ENCODE measurements at places on chromosomes 12 and 14.

DNA sequence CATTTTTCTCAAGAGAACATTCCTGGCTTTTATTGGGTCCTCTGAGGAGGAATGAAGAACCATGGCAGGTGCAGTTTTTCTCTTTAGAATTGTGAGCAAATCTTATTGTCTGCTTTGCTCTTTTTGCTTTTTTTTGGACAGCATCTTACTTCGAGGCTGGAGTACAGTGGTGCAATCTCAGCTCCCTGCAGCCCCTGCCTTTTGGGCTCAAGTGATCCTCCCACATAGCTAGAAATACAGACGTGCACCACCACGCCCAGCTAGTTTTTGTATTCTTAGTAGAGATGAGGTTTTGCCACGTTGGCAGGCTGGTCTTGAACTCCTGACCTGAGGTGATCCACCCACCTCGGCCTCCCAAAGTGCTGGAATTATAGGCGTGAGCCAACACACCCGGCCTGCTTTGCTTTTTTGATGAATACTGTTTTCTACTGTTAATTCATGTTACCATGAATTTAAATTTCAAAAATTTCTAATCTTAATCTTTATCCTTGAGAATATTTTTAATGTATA lies 71.5 kb downstream of the POLR3B start:
- DNase-seq: no peak

GRCh38 chr12:114191581-114191980 lies 214.4 kb downstream of the TBX5 start:
- DNase-seq: no peak

- DNase-seq: no peak
Measured at GRCh38 chr12:99284161-99284560, 363.4 kb upstream of the GARIN6 start.

GRCh38 chr14:104048758-104049507 lies 36.6 kb upstream of the ASPG start:
- DNase-seq: no peak

- no peak for DNase-seq
Measured at GRCh38 chr12:64510667-64511066, 58.7 kb downstream of the TBK1 start.

DNA sequence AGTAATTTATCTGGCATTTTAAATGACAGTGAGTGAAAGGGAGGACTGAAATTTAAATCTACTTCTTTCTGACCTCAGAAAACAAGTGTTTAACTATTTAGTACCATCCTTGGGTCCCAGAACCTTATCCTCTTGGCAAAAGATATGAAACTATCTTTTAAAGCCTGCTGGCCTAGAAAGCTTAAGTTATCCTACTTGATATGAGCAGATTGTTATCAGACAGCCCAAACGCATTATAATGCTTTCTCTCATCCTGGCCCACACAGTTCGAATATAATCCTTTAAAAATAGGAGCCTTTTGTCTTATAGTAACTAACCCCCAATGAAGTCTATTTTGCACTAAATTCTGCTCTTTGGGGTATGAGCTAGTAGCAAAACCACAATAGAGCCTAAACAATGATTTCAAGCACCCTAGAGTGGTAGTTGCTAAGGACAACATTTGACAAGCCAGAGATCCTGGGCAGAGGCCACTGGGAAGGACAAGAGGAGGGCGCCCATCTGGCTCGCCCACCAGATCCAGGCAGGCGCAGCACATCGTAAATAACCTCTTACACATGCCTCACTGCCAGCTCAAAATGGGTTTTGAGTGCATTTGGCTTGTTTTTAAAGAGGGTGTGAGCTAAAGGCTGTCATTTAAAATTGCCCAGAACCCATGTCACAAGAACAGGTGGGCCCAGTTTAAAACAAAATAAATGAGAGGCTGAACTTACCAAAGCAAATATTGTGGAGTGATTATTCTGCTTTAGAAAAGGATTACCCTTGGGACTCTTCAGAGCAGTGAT lies 37.7 kb upstream of the CRY1 start:
- no peak for DNase-seq

DNA sequence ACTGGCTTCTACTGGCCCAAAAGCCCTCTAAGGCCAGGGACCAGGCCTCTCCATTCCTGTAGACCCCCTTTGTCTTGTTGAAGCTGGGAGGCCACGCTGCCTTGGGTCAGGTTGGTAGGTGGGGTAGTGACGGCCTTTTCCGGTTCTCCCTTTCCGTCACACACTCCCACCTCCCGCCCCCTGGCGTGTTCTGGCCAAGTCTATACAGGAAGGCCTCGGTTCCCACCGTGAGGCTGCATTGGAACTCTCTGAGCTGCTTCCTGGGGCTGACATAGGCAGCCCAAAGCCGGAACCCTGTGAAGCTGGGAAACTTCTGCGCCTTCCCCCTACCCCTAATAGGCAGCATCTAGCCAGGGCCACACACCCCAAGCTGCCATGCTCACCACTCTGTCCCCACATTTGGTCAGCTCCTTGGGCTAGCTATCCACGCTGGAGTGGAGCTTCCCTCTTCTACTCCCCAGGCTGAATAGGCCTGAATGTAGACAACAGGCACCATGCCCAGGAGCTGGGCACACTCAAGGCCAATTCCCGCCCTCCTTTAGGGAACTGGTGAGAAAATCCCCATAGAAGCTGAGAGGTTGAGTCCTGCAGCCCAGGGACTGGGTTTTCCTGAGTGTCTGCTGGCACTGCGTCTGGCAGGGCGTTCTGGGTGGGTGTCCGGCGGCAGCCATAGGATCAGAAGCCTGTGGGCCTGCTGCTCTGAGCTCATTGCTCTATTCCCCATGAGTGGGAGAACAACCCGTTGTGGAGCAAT lies 35.7 kb downstream of the RIN3 start:
- no peak for DNase-seq

DNA sequence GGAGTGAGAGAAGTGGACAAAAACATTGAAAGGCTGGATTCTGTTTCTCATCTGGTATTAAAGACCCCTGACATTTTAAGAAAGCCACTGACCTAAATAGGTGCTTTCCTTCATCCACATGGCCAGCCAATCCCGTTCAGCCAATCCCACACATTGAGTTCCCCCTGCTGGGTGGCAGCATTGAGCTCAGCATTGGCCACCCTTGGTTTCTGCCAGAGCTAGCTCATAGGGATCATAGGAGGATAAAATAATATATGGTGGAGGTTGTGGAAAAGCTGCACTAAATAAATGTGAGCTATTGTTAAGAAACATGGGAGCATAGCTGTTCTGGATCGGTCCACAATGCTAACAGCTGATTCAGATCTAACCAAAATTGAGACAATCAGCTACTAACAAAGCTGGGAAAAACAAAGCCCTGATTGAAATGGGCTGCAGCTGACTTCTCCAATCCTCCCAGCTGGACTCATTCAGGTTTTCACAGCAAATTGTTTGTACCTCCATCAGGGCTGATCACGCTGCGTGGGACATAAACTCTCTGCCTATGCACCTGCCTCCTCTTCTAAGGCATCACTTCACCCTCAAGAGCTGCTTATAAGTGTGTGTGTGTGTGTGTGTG lies 256.5 kb downstream of the EMP1 start:
- DNase-seq: no peak

DNA sequence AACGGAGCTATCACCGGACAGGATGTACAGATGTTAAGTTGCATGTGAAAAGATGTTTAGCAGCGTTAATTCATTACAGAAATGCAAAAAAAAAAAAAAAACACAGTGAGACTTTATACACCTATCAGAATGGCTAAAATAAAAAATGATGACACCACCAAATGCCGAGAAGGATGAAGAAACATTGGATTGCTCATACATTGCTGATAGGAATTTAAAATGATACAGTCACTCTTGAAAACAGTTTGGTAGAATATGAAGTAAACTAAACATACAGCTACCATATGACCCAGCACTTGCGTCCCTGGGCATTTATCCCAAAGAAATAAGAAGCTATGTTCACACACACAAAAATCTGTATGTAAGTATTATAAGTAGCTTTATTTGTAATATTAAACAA lies 574.1 kb downstream of the SLC16A7 start:
- DNase-seq: no peak

- DNase-seq: peak; percentile 25
Measured at GRCh38 chr12:121668750-121669520, 519 bp downstream of the MORN3 start.

DNA sequence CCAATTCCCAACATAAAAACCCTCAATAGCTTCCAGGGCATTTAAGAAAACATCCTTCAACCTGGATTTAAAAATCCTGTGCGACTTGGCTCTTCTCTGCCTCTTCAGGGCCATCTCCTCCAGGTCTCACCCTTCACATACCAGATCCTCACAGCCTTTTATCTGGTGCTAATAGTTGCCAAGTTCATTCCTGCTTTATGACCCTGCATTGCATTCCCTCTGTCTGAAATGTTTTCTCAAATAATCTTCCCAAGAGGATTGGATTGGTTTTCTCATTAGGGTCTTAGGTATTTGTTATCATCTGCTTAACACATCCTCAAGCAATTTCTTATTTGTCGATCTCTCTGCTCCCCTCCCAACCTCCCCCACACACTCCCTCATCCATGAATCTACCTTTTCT lies 832.0 kb downstream of the GALC start:
- no peak for DNase-seq

DNA sequence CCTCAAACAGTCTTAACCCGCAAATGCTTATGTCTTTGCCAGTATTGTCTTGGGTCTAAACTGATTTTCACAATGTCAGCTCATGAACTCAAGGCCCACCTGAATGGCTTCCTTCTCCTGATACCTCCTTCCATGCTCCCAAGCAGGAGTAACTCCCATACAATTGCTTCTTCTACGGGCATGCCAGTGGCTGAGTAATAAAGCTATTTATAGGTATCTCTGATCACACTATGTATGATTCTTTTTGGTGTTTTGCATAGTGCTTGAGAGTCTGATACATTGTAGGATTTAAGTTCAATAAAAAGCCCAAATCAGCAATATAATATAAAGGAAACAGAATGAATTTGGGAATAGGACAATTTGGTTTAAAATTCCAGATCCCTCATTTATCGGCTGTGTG lies 235.0 kb upstream of the DCN start:
- DNase-seq: no peak

GRCh38 chr12:53758081-53758729 lies 6.4 kb upstream of the CISTR start:
- no peak for DNase-seq

GRCh38 chr14:24238527-24239037 lies 3.8 kb downstream of the TINF2 start:
- no peak for DNase-seq

- no peak for DNase-seq
Measured at GRCh38 chr14:95248432-95248831, 71.3 kb downstream of the CLMN start.

- DNase-seq: no peak
Measured at GRCh38 chr12:110006115-110006514, 6.9 kb downstream of the ANKRD13A start.

DNA sequence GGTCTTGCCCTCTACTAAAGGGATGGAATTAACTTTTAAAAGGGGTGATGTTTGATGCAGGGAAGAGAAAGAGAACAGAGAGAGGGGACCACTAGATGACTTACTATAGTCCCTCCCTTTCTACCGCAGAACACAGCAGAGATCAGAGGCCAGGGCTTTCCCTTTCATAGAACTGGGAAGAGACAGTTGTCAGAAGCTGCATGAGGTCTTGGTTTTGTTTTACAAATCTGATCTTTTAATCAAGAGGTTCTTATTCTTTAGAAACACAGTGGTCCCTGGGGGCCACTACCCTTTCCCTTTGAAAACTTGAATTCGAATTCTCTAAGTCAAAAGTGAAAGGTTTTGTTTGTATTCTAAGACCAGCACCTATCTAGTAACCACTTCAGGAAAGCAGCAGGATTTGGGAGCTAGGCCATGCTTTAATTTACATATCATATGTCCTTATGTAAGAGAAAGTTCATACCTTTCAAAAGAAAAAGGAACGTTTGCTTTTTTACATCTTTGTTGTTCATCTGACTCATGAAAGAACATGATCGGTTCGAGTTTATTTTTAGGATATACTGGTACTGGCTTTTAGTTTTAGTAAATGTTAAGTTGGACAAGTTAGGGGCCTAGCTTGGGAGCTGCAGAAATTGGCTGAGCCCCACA lies 6.3 kb downstream of the FBXL14 start:
- DNase-seq: no peak

GRCh38 chr14:58665773-58666500 lies 28.2 kb downstream of the DACT1 start:
- DNase-seq: no peak

GRCh38 chr12:47808574-47809365 lies 10.9 kb downstream of the HDAC7 start:
- DNase-seq: peak; percentile 36

GRCh38 chr14:50532502-50533240 lies at the start of gene MAP4K5:
Gene MAP4K5 (minus strand): TSS chr14:50532569. CDS start chr14:50532049, 520 bp downstream.
- peak; percentile 85 for DNase-seq

DNA sequence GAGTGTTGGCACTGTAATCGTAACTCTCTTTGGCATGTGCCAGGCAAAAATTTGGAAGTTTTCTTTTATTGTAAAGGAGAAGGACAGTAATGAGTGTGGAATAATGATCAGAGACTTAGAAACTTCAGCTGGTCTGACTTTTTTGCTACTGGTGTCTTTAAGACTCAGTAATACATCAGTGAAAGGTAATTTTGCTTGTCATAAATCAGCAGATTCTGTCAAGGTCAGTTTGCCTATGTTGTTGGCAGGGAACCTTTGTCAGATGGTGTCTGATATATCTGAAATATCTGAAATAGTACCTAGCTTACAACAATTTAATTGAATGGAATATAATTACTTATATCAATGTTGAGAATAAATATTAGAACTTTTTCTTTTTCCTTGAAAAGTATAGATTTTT lies 516.9 kb downstream of the LRFN5 start:
- DNase-seq: no peak

- DNase-seq: no peak
Measured at GRCh38 chr12:116695464-116695725, 42.5 kb downstream of the SPRING1 start.

DNA sequence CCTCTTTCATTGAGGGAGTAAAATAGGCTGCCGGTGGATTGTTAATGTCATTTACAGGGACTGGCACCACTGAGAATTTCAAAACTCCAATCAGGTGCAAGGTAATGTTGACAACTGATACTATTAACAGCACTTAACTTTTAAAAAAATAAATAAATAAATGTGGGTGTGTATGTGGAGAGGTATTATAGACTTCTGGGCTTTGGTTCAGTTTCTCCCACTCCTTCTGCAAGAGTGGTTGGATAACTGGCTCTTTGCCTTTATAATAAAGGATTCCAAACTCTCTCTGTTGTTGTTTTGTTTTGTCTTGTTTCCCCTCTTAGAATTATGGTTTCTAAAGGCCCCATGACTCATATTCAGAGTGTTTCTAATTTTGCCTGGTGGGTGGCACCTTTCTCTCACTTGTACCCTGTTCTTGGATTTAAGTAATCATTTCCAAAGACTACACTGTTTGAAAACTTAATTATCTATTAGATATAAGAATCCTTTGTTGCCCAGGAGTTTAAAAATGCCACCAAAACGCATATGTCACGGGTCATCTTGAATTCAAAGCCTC lies 151.6 kb upstream of the ARID2 start:
- no peak for DNase-seq

- DNase-seq: no peak
Measured at GRCh38 chr14:51844081-51844881, 16.1 kb upstream of the GNG2 start.

DNA sequence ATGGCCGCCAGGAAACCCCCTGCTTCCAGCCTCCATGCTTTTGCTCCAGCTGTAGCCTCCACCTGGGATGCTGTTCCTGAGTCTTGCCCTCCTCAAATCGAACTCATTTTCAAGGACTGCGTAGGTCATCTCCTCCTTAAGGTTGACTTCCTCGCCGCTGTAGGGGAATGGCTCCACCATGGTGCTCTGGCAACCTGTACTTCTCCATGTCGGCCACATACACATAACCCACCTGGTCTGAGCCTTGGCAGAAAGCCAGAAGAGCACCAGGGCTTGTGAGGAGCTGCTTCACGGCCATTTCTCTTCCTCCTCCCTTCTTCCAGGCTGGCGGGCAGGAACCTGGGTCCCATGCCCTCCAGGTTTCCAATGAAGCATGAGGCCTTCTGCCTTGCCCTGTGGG lies 36.7 kb upstream of the BEGAIN start:
- DNase-seq: no peak
